ENCODE measurements at places on chromosomes 2 and 18.

DNA sequence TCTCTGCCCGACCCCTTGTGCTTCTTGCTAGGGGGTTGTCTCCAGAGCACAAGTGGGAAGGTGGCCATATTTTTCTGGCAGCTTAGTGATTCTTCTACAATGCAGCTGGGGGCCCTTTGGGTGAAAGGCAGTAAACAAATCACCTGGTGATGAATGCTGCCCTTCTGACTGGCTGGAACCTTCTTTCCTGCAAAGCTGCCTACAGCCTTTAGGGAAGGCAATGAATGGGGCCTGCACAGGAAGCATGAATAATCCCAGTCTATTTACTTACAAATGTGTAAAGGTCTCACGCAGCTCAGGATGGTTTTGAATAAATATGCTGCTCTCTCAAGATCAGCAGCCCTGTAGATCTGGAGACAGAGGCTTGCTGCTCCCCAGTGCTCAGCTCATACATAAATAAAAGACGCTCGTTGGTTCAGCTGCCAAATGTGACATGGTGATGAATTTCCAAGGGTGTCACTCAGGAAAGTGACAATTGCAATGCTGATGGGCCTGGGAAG lies 289.2 kb downstream of the TDRD15 start:
- no peak for DNase-seq

GRCh38 chr2:235674146-235674545 lies 180.3 kb downstream of the AGAP1 start:
- DNase-seq = no peak

- DNase-seq = no peak
Measured at GRCh38 chr2:143263066-143263625, 133.9 kb downstream of the ARHGAP15 start.

GRCh38 chr2:233387667-233388528 lies 33.6 kb downstream of the DGKD start:
- DNase-seq = peak; percentile 91

GRCh38 chr2:238296638-238297457 lies 8.4 kb upstream of the PER2 start:
- DNase-seq = no peak

- DNase-seq = no peak
Measured at GRCh38 chr2:239157771-239158170, 243.0 kb downstream of the HDAC4 start.

GRCh38 chr2:134574611-134575330 lies 144.0 kb downstream of the TMEM163 start:
- DNase-seq = no peak

DNA sequence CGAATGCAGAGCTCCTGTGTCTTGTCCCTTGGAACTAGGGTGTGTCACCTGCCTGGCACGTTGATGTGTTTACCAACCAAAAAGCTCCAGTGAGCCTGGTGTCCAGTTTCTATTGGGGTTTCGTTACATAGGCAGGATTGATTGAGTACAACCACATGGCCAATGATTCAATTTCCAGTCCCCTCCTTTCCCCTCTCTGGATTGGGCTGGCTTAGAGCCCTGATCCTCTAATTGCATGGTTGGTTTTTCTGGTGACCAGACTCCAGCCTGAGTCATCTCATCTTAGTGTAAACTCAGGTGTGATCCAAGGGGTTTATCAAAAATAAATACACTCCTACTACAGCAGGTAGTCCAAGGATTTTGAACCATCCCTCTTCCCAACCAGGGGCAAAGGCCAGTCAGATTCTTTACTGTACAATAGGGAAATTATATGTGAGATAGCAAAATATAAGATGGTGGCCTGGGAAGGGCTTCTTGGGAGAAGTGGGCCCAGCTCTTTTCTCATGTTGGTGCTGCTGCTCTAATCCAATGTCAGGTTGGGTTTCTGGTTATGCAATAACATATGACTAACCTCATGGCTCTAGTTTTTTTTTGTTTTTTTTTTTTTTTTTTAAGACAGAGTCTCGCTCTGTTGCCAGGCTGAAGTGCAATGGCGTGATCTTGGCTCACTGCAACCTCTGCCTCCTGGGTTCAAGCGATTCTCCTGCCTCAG lies 64.7 kb upstream of the MGAT5 start:
- no peak for DNase-seq

DNA sequence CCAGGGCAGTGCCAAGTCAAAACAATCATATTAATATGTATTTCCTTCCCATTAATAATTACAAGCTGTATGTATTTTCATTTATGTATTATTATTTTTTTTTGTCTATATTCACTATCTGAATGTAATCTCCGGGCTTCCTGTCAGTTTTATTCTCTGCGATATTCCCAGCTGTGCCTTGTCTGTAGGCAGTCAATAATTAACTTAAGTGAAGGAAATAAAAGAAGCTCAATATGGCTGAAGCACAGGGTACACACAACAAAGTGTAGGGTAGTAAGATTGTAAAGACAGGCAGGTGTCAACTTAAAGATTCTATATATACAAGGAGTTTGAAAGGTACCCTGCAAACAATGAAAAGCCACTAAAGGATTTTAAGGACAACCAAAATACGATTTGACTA lies 122.9 kb downstream of the ROCK1 start:
- DNase-seq = no peak

DNA sequence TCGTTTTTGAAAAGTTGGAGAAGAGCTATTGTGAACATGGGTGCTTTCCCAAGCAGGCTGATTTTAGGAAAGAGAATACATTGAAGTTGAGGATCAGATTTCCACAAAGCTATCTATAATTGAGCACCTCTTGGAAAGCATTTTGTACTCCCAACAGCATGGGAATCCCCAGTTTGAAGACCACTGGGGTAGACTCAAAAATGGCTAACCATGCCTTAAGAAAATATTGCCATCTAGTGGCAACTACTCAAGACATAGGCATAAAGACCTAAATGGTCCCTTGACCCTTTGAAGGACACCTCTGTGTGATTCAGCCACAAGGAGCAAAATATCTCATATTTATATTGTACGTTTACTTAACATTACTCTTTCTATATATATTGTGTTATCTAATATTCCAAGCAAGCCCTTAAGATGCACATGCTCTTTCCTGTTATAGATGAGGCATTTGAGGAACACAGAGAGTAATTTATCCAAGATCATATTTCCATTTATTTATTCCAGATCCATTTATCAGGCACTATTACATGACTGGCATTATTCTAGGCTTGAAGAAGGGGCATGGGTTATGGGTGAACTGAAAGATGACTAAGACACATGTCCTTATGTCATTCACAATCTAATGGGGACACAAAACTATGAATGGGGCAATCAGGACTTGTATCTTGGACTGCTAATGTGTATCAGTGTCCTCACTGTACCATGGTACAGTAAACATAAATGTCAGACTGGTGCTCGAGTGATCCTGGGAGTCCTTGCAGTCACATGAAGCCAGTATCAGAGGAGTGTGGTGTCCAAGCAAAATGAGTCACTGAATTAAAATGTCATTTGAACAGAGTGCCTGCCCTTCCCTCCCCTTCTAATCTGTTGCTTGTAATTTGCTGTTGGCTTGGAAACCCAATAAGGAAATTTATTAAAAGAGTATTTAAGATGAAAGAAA lies 121.0 kb upstream of the XPO1 start:
- peak; percentile 63 for DNase-seq

GRCh38 chr18:76686737-76687231 lies 135.6 kb upstream of the ZNF236 start:
- peak; percentile 78 for DNase-seq

GRCh38 chr2:35228584-35228983 lies 1127.0 kb upstream of the CRIM1 start:
- DNase-seq = no peak

DNA sequence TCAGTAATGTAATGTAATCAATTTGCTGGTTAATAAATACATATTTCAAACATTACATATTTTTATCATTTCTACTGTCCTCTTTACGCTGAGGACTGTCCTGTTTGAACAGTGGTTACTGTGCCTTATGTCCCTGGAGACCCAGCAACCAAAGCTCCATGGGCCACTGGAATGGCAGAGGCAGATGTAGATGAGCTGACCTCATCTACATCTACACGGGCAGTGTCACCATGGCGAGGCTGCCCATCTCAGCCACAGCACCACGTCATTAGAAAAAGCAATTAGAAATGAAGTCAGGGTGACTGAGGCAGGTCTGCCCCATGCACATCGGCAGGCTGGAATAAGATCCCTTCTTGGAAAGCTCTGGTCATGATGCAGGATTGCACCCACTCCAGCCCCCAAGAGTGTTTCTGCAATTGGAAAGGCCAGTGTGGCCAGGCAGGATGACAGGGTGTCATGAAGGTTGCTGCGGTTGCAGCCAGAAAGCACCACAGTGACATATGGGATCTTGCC lies 237.5 kb downstream of the NDUFA10 start:
- no peak for DNase-seq

DNA sequence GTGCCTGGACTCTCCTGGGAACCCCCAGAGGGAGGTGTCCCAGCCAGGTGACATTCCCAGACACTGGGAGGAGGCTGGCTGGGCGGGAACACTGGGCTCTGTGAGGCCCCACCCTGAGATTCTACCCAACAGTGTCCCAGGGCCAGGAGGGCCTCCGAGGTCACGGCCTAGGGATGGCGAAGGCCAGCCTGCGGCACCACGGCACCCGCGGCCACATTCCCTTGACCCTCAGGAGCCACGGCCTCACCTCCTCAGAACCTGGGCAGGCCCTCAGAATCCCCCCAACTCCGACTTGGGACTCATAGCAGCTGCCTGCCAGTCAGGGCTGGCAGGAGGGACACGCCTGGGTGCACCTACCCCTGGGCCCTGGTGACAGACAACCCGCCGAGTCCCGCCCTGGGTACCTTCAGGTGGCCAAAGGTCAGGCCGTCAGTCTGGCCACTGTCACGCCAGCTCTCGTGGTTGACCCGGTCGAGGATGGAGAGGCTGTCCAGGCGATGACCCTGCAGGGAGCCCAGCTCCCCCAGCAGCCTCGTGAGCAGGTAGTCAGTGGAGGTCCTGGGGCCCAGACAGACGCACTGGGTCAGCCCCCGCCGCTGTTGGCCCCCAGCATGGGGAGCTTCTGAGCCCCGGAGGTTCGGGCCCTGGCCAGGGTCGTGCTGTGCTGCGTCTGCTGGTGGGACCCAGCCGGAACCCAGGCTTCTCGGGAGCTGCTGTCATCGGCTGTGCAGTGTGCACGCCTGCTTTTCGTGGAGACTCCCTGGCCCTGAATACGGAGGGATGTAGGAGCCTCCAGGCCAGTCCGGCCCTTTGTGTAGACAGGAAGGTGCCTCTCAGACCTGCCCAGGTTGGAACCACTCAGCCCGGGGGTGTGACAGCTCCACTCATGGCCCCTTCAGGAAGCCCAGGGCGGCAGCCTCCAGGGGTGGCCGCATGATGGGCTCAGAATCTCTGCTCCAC lies 6.1 kb downstream of the MAB21L4 start:
- DNase-seq = no peak

DNA sequence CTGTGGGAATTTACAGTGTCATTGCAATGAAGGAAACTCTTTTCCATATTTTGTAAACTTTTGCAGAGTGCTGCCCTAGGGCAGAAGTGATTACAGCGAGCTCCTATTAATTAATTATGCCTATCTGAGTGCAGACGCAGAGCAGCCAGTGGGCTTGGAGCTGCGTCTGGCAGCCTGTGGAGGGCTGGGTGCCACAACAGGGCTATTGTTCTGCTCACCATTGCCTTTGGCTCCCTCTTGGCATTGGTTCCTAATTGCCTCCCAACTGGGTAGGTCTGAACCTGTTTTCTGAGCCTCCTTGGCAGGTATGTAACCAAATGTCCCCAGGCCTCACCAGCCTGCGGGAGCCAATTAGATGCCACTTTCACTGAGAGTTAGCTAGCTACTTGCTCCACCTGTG lies 25.6 kb upstream of the ITGB6 start:
- no peak for DNase-seq

DNA sequence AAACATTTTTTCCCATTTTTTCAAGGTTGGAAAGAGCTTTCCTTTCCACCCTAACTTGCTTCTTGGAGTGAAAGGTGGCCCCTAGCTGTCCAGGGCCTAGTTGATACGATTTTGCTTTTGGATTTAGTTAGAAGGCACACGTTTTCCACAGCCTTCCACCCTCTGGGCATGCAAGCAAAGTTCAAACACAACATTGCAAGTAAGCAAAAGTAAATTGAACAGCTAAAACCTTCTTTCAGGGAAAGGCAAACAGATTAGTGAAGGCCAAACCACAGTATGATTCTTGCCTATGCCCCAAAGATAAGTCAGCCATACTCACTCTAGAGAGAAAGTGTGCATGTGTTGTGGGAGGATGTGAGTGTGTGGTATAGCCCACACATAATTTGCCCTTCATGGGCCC lies 273.7 kb upstream of the KLHL29 start:
- DNase-seq = no peak

DNA sequence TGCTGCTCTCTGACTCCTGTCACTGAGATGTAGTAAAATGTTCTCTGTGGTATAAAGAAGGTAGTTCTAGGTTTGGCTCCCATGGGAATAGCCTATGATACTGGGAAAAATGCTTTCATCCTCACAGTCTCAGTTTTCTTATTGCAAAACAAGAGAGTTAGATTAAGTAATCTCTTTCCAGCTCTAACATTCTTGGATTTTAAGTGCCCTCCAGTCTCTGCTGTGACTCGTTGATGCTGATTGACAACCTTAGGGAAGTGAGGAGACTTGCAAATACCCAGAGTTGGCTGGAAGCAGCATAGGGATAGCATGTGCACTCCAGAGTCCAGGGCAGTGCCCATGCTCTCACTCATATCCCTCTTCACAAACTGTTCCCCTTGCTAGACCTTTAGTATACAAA lies 534.9 kb downstream of the SLC4A3 start:
- DNase-seq = no peak

DNA sequence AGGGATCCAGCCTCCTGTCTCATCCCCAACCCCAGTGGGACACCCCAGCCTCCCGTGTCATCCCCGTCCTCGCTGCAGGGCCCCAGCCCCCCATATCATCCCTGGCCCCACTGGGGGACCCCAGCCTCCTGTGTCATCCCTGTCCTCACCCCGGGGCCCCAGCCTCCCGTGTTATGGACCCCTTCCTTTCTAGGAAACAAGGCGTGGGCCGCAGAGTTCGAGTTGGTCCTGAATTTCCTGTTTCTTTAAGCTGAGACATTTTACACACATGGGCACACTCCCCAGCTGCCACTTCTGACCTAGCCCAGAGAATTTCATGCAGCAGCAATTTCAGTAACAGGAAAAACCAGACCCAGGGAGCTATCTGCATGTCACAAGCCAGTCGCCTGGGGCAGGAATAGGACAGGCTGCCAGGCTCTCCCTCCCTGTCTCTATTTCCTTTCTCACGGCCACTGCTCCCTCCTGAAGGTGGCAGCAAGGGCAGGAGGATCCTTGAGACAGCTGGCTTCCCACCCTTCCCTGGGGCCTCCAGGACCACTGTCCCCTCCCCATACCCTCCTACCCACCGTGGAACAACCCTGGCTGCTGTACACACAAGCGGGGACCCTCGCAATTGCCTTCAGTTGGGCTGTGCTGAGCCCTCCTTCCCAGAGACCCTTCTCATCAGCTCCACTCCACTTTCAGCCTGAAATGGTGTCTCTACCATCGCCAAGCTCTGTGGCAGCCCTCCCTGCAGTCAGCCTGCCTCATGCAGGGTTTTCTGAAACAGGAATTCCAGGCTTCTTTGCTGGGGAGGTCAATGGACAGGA lies 141.9 kb upstream of the ID2 start:
- DNase-seq = peak; percentile 36

DNA sequence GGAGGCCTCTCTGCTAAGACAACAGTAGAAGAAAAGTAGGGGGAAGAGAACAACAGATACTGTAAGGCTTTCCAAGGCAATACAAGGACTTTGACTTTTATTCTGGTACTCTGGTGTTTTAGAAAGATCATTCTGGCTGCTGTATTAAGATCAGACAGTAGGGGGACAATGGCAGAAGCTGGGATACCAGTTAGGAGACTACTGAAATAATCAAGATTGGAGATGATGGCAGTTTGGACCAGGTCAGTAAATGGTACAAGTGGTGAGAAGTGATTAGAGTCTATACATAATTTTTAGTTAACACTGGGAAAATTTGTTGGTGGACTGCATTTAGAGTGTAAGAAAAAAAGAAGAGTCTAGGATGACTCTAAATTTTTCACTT lies 139.7 kb downstream of the ROCK1 start:
- DNase-seq = no peak

All from adrenal gland (tissue), 19 donors.